ENCODE measurements at places on chromosomes 7 and 10.

GRCh38 chr10:116141246-116141645, 131.8 kb downstream of the GFRA1 start:
- H3K4me1 ChIP-seq: no peaks in the 10 kb centered on the region
- no peak overlapping the region for H3K27ac ChIP-seq
- H3K36me3 ChIP-seq: no peaks in the 10 kb centered on the region
- peaks cover 6% of the 10 kb centered on the region for H3K27me3 ChIP-seq

DNA sequence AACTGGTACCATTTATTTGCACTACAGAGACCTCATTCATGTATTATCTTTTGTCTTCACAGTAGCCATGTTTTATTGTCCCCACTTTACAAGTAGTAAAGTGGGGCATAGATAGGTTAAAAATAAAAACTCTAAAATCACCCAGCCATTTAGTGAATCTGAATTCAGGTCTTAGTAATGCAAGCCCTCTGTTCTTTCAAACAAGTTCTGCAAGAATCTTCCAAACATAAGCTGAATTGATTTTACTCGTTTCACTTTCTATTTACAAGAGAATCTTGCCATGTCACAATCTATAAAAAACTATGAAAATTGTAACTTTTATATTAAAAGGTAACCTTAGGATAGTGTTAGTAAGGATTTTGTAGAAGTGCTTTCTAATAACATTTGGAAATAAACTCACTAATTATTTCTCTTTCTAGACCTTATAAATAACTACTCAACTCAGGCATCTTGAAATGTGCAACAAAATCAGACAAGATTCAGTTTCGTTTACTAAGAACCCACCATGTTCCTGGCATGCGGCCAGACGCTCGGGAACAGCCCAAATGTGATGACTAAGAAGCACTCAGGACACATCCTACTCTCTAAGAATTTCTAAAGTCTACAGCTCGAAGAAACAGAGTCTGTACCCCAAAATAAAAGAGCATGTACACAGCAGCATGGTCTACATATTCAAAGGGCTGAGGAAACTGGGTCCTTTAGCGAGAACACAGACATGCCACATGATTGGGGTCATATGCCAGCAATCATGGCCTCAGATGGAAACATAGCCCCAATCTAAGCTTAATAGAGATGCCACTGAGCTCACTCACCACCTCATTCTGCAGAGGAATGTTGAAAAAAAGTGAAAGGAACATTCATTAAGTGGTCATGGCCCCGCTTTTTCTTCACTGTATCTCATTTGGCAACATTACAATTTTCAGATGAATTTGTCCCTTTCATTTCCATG, 167.6 kb downstream of the AMPH start:
- DNase-seq: peak; percentile 71
- peaks cover 8% of the 10 kb centered on the region for H3K27me3 ChIP-seq
- H3K27ac ChIP-seq: peak overlapping the region; percentile 25
- no peaks in the 10 kb centered on the region for H3K36me3 ChIP-seq
- H3K4me3 ChIP-seq: peak overlapping the region; percentile 59

GRCh38 chr10:33657154-33657908, 322.9 kb upstream of the NRP1 start:
- H3K27ac ChIP-seq: no peak overlapping the region
- H3K4me1 ChIP-seq: peaks cover 26% of the 10 kb centered on the region
- peaks cover 52% of the 10 kb centered on the region for H3K27me3 ChIP-seq

- H3K4me1 ChIP-seq: peaks cover 19% of the 10 kb centered on the region
- DNase-seq: no peak
- H3K27me3 ChIP-seq: peaks cover 9% of the 10 kb centered on the region
- no peak overlapping the region for H3K4me3 ChIP-seq
- H3K36me3 ChIP-seq: no peaks in the 10 kb centered on the region
Observed at GRCh38 chr7:30224511-30225062, 59.8 kb upstream of the ZNRF2 start.

GRCh38 chr7:18499407-18500177, 4.0 kb downstream of the HDAC9 start:
- no peaks in the 10 kb centered on the region for H3K36me3 ChIP-seq
- no peaks in the 10 kb centered on the region for H3K27me3 ChIP-seq
- no peak overlapping the region for H3K4me3 ChIP-seq
- H3K4me1 ChIP-seq: peaks cover 23% of the 10 kb centered on the region

DNA sequence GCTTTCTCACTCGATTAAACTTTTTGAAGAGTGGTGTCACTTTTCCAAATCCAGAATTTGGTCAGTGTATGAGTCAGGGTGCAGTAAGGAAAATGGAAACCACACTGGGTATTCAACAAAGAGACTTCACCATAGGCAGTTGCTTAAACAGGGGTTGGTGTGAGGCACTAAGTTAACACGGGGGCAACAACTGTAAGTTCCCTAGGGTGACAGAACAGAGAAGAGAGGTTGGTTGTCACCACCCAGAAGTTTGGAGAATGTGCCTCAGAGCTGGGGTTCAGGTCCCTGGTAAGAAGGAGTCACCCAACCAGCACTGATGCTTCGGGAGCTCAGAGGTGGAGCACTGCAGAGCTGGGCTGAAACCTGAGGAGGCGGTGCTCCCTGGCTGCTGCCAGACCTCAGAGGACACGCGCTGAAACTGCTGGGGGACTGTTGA, 170.4 kb downstream of the ARID5B start:
- peaks cover 38% of the 10 kb centered on the region for H3K36me3 ChIP-seq
- peaks cover 9% of the 10 kb centered on the region for H3K4me1 ChIP-seq
- DNase-seq: no peak
- H3K27me3 ChIP-seq: no peaks in the 10 kb centered on the region

- peaks cover 7% of the 10 kb centered on the region for H3K27me3 ChIP-seq
- H3K4me3 ChIP-seq: no peak overlapping the region
- H3K36me3 ChIP-seq: no peaks in the 10 kb centered on the region
- no peak overlapping the region for H3K27ac ChIP-seq
- DNase-seq: no peak
- peaks cover 11% of the 10 kb centered on the region for H3K4me1 ChIP-seq
Observed at GRCh38 chr10:88131511-88132139, 268.2 kb downstream of the PTEN start.

- no peaks in the 10 kb centered on the region for H3K4me1 ChIP-seq
- H3K27me3 ChIP-seq: no peaks in the 10 kb centered on the region
- DNase-seq: no peak
- no peak overlapping the region for H3K27ac ChIP-seq
- H3K36me3 ChIP-seq: no peaks in the 10 kb centered on the region
Observed at GRCh38 chr10:82880776-82881290, 1005.8 kb downstream of the NRG3 start.

DNA sequence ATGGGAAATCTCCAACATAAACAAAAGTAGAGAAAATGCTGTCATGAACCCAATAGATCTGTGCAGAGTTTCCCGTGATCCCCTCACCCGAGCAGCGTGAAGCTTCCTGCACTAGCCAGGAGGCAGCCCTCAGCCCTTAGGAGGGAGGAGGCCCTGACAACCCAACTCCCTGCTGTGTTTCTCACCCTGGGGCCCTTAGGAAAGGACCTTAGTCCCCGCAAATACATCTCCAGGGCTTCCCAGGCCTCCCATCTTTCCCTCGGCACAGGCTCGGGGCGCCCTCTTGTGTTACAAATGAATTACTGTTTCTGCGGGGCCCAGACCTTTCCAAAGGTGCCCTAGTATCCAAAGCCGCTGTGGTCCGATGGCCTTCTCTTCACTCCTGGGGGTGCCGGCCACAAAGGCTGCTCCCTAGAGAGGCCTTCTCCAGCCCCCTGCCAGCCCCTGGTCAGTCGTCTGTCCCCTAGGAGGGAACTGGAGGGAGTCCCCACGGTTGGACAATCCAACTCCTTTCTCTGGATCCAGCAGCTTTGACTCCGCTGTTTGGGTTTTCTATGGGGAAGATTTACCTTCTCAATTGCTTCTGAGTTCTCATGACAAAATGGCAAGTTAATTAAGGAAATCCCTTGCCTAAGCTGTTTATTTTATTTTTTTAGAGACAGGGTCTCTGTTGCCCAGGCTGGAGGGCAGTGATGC, 49.9 kb upstream of the SH2B2 start:
- H3K4me3 ChIP-seq: no peak overlapping the region
- no peaks in the 10 kb centered on the region for H3K36me3 ChIP-seq
- H3K27me3 ChIP-seq: no peaks in the 10 kb centered on the region
- no peak for DNase-seq

DNA sequence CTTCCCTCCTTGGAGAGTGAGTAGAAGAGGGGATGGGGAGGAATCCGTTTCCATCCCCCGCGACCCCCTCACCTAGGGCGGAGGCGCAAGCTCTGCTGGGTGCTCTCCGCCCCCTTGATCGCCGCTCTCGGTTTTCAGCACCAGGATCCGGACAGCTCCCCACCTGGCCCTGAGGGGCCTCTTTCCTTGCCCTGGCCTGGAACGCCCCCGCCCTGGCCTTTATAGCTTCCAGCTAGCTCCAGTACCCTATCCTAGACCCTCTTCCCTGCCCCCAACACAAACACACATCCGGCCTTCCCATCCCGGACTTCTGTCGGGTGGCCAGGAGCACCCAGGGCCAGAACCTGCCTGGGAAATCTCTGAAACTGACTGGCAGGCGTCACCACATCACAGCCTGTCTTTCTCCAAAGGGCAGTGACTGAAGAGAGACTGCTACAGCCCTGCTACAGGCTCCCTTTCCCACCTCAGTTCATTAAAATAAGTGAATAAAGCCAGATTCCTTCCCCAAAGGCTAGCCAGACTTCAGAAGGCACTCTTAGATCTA, 72.3 kb upstream of the LEP start:
- peaks cover 31% of the 10 kb centered on the region for H3K27me3 ChIP-seq
- no peak for DNase-seq
- H3K4me1 ChIP-seq: peaks cover 19% of the 10 kb centered on the region
- H3K36me3 ChIP-seq: no peaks in the 10 kb centered on the region

- no peak for DNase-seq
- peaks cover 20% of the 10 kb centered on the region for H3K36me3 ChIP-seq
- H3K27me3 ChIP-seq: peaks cover 28% of the 10 kb centered on the region
- no peak overlapping the region for H3K27ac ChIP-seq
- H3K4me3 ChIP-seq: no peak overlapping the region
Observed at GRCh38 chr7:143236408-143236990, 14.7 kb downstream of the TAS2R40 start.

GRCh38 chr10:33240931-33241330, 93.5 kb downstream of the NRP1 start:
- no peak overlapping the region for H3K27ac ChIP-seq
- H3K4me1 ChIP-seq: no peaks in the 10 kb centered on the region
- DNase-seq: no peak
- H3K36me3 ChIP-seq: no peaks in the 10 kb centered on the region
- H3K4me3 ChIP-seq: no peak overlapping the region
- H3K27me3 ChIP-seq: peaks cover 4% of the 10 kb centered on the region

DNA sequence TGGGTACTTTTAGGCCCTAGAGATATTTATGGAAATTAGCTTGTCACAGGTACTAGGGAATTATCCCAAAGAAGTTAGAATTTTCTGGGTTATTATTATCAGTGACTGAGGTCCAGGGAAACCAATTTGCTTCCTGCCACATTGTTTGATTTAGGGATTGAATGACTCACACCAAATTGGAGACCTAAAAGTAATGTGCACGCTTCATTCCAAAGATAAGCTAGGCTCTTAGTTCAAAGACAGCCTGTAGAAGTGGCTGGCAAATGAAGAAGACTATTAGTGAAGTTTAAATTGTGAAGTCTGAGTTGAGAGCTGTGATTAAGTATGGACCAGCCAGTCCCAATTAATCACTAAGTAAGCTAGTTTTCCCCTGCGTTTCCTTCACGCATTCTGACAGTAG, 188.1 kb upstream of the MYO3A start:
- no peaks in the 10 kb centered on the region for H3K4me1 ChIP-seq
- no peaks in the 10 kb centered on the region for H3K36me3 ChIP-seq
- no peak overlapping the region for H3K27ac ChIP-seq

DNA sequence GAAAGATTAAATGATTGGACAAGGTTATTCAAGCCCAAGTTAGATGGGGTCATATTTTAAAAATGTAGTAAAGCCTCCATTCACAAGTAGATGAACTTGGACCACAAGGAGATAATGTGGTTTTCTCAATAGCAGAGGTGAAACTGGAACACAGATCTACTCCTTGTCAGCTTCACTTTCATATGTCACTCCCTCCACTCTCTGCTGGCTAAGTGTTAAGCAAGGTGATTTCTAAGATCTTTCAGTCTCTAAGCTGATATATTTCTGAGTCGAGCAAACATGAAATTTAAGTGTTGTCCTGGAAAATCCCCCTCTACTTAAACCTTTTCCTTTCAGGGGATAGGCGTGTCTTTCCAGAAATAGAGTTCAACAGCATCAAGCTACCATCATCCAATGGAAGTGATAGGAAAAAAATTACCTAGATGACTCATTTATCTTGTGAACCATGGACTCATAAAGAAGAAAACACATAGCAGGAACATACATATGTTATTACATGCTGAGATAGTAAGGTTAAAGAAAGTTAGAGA, 275.0 kb downstream of the PTEN start:
- peaks cover 21% of the 10 kb centered on the region for H3K27me3 ChIP-seq
- no peak for DNase-seq
- H3K4me3 ChIP-seq: peak overlapping the region; percentile 40
- H3K4me1 ChIP-seq: peaks cover 24% of the 10 kb centered on the region

GRCh38 chr7:40525764-40526163, 391.0 kb downstream of the SUGCT start:
- DNase-seq: no peak
- no peak overlapping the region for H3K4me3 ChIP-seq
- no peaks in the 10 kb centered on the region for H3K36me3 ChIP-seq
- no peaks in the 10 kb centered on the region for H3K4me1 ChIP-seq

DNA sequence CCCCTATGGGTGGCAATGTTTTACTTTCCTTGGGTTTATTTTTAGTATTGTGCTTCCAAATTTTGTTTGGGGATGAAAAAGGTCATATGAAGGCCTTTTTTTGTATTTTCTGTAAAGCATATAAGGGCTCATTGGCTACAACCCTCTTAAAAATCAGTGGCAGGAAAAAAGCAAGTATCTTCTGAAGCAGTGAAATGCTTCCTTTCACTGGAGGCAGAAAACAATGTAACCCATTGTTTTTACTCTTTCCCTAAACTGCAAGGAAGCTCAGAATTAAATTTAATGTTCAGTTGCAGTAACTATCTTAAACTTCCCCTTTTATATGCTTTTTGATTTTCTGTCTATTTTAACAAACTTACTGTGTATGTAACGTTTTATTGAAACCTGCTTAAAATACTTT, 148.7 kb upstream of the LYZL1 start:
- DNase-seq: no peak
- peaks cover 44% of the 10 kb centered on the region for H3K27me3 ChIP-seq
- H3K36me3 ChIP-seq: no peaks in the 10 kb centered on the region

DNA sequence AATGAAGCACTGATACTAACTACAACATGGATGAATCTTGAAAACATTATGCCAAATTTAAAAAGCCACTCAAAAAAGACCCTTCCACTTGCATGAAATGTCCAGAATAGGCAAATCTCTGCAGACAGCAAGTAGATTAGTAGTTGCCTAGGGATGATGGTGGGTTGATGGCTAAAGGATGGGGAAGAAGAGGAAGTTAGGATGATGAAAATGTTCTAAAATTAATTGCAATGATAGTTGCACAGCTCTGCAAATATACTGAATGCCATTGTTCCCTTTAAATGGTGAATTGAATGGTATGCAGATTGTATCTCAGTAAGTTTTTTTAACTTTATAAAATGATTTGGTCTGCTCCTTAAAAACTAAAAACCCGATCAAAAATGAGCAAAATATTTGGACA, 7.3 kb upstream of the LIPA start:
- H3K27ac ChIP-seq: no peak overlapping the region
- no peak for DNase-seq
- peaks cover 21% of the 10 kb centered on the region for H3K27me3 ChIP-seq
- H3K4me3 ChIP-seq: no peak overlapping the region
- H3K4me1 ChIP-seq: peaks cover 5% of the 10 kb centered on the region
- peaks cover 10% of the 10 kb centered on the region for H3K36me3 ChIP-seq

GRCh38 chr7:22725585-22725984, 1.4 kb upstream of the IL6 start:
- DNase-seq: no peak
- H3K4me3 ChIP-seq: peak overlapping the region; percentile 93
- peaks cover 20% of the 10 kb centered on the region for H3K27me3 ChIP-seq
- H3K4me1 ChIP-seq: peaks cover 26% of the 10 kb centered on the region
